Activated T-cell treated with anti-CD3 and anti-CD28 coated beads for 1 hour (primary cell): ENCODE measurements at places on chromosomes 11 and 22.

DNA sequence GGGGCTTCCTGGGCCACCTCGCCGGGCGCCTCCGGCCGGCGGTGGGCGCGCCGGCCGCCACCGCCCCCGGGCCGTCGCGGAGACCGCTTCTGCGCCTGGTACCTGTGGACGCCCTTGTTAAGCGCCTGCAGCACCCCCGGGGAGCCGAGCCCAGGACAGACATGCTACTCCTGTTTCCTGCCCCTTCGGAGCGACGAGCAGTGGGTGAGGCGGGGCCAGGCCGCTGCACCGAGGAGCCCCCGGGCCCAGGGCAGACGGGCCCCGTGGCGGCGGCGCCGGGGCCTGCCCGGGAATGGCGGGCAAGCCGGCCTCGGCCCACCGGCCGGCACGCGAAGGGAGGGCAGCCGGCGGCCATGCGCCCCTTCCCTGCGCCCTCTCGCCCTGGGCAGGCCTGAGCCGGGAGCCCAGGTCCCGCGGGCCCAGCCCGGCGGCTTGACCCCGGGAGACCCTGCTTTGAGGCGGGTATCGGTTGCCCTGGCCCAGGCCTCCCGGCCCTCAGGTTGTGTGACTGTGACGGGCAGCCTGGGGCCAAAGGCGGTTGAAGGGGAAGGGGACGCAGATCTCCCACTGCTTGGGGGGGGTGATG lies 789 bp upstream of the KDM2A start:
- DNase-seq: peak; percentile 46

- no peak for DNase-seq
Observed at GRCh38 chr22:39457198-39457555, 365 bp downstream of the MGAT3 start.

DNA sequence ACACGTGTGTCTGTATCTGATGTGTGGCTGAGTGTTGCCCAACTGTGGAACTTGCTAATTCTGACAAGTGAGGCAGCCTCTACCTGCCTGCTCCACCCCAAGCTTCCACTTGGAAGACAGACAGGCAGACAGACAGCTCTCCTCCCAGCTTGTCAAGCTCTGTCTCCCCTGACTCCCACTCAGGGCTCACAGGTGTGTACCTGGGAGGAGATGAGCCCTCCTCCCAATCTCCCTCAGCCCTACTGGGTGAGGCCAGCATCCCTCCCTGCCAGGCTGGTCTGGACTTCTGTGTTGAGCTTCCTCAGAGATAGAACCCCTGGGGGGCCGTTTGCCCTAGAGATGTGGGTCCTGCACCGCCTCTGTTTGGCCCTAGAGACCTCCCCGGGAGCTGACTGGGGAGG lies 1.0 kb upstream of the CHRM1 start:
- no peak for DNase-seq

DNA sequence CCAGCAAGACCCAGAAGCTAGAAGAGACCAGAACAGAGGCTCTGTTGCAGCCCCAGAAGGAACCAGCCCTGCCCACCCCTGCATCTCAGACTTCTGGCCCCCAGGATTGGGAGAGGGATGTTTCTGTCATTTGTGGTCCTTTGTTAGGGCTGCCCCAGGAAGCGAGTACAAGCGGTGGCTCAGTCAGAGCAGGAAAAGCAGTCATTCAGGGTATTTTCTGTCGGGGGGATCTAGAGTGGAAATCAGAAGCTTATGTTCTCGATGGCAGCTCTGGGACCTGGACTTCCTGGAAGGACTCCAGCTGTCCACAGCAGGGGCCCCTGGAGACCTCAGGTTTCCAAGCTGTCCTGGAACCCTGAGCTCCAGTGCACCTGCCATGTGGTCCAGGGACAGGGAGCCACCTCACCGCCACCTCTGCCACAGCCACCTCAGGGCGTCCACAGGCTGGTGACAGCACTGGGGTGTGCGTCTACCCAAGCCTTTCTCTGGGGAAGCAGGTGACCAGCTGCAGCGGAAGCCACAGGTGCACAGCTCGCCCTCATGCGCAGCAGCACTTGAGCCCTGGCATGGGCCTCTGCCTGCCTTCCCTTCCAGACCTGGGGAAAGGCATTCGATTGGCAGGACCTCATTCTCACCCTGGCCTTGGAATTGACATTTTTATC lies 2.6 kb downstream of the KRTAP5-5 start:
- DNase-seq: no peak

- no peak for DNase-seq
Observed at GRCh38 chr11:6397636-6398035, 7.4 kb downstream of the SMPD1 start.

- DNase-seq: no peak
Observed at GRCh38 chr11:65793144-65793581, 6.3 kb downstream of the OVOL1 start.

GRCh38 chr11:129279326-129280026 lies 87.4 kb upstream of the ARHGAP32 start:
- DNase-seq: peak; percentile 64
